Effector memory CD4-positive, alpha-beta T cell (primary cell): ENCODE measurements at places on chromosomes 3 and 15.

- DNase-seq, result no peak
Measured at GRCh38 chr3:157502916-157503595, at the start of gene VEPH1. TSS of gene VEPH1 (minus strand) at chr3:157503416. CDS start at chr3:157495349, 8,067 bp downstream.

DNA sequence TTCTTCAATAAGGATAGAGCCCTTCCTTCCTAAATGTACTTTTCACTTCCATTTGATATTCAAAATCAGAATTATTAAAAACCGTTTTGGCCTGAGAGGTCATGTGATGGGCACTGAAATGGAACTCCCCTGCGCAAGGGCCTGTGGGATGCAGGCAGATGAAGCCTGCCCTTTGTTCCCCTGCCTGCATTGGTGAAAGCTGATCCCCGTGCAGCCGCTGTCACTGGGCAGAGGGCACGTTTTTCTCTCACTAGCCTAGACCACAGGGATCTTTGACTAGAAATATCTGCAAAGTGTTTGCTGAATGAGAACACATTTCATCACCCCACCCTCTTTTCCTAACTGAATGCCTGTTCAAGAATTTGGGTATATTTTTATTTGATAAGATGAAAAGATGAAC lies 74.9 kb downstream of the TIPARP start:
- no peak for DNase-seq

GRCh38 chr3:187987924-187988323 lies 166.0 kb upstream of the LPP start:
- peak; percentile 51 for DNase-seq

DNA sequence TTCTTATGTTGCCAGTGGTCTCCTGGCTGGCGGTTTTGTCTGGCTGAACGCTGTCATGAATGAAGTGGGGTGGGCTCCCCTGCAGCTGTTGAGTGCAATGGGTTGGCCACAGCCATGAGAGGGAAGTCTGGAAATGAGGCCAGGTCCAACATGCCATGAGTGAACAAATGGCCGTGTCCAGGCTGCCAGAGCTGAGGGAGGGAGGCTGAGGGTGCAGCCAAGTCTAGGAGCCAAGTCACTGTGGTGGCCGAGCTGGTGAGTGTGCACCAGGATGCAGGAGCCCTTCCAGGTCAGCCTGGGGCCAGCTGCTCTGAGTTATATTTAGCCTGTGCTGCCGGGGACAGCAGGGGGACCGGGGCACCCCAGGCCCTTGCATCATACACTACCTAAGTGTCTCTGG lies 24.7 kb upstream of the PRR23E start:
- DNase-seq, result no peak

- no peak for DNase-seq
Measured at GRCh38 chr3:170517242-170517945, 68.5 kb downstream of the SLC7A14 start.

DNA sequence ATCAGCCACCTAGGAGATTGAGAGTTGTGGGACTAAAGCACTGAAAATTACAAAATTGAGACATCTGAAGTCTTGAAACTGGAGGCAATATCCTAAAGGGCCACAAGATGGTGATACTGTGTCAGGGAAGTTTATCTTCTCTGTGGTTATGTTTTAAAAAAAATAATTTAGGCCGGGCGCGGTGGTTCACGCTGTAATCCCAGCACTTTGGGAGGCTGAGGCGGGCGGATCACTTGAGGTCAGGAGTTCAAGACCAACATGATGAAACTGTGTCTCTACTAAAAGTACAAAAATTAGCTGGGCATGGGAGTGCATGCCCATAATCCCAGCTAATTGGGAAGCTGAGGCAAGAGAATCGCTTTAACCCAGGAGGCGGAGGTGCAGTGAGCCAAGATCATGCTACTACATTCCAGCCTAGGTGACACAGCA lies 17.9 kb upstream of the NIT2 start:
- peak; percentile 15 for DNase-seq

DNA sequence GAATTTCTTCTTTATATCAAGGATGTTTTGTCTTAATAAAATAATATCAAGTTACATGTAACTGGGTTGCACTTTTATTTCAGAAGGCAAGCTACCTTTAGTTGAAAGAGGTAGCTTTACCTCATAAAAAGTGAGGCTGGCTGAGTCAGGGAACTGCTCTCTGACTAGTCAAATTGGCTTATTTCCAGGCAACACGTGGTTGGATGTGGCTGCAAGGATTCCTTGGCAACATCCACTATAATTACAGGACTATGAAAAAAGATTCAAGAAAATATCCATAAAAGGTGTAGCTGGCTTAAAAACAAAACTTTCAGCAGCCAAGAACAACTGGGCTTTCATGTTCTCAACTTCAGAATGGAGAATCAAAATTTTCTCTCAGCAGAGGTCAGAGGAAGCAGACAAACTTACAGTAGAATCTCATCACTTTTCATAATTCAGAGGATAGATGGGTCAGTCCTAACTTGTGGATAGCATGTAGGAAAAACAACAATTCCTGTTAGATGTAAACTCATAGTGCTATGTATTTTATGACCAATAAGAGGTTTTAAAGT lies 779.1 kb downstream of the MECOM start:
- no peak for DNase-seq

DNA sequence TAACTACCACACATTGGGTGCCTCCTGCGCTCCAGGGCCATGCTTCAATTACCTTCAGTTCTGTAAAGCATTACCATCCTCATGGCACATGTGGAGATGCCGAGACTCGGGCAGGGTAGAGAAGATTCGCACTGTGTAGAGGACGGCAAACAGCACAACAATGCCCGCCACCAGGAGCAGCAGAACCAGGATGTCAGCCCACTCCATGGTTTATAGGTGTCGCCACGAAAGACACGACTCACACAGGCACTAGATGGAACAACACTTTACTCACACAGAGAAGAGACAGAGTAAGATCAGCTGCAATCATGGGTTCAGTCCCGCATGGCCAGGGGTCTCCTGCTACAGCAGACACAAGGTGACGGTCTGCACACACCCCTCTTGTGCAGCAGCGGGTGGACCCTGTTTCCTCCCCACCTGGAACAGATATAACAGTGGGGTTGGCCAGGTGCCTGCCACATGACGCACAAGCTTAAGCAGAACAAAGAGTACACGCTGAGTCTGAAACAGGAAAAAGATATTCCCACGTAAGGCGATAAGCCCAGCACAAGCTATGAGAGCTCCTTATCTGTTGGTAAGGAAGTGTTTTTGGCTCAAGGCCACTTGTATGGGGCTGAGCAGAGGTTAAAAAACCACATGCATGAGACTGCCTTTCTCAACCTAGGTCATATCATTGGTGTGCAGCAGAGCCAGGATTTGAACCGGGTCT lies 2.5 kb upstream of the TBC1D21 start:
- no peak for DNase-seq

DNA sequence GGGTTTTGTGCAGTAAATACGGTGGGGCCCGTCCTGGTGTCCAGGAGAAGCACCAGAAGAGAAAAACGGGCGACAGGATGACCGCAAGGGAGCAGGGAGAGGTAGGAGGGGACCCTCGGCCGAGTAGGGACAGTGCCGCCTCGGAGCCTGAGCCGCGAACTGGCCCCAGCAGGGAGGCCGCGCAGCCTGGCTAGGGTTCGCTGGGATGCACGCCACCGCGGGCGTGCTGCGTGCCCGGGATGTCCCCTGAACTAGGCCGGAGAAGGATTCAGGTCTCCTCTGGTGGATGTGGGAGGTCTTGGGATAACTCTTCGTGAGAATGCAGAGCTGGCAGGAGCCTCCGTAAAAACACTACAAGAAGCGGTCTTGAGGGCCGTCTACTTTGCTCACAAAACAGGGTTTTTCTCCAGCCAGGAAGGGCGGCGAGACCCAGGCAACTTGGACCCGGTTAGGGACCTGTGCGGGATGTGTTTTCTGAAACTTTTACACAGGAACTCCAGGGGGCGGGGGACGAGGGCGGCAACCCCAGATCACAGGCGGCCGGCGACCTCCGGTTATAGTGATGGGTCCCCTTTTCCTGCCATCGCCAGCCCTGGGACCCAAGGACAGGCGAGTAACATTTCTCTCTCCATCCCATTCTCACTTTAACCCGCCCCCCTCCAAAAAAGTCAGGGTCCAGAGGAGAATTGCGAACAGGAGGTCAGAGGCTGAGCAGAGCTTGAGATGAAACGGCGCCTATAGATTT lies 35.5 kb downstream of the NR2F2 start:
- DNase-seq, result no peak

DNA sequence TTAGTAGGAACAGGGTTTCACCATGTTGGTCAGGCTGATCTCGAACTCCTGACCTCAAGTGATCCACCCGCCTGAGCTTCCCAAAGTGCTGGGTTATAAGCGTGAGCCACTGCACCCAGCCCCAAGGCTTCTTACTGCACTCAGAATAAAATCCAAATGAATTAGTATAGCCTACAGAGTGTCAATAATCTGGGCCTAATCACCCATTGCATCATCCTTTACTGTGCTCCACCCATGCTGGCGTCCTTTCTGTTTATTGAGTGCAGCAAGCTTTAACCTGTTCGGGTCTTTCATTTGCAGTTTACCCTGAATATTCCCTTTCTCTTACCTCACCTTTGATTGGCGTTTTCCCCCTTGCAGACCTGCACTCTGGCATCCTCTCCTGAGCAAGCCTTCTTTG lies 77.7 kb downstream of the CEP63 start:
- DNase-seq, result no peak

GRCh38 chr15:63800739-63801138 lies 33.0 kb downstream of the HERC1 start:
- DNase-seq, result no peak

GRCh38 chr3:149273096-149273751 lies 51.6 kb upstream of the CP start:
- no peak for DNase-seq

DNA sequence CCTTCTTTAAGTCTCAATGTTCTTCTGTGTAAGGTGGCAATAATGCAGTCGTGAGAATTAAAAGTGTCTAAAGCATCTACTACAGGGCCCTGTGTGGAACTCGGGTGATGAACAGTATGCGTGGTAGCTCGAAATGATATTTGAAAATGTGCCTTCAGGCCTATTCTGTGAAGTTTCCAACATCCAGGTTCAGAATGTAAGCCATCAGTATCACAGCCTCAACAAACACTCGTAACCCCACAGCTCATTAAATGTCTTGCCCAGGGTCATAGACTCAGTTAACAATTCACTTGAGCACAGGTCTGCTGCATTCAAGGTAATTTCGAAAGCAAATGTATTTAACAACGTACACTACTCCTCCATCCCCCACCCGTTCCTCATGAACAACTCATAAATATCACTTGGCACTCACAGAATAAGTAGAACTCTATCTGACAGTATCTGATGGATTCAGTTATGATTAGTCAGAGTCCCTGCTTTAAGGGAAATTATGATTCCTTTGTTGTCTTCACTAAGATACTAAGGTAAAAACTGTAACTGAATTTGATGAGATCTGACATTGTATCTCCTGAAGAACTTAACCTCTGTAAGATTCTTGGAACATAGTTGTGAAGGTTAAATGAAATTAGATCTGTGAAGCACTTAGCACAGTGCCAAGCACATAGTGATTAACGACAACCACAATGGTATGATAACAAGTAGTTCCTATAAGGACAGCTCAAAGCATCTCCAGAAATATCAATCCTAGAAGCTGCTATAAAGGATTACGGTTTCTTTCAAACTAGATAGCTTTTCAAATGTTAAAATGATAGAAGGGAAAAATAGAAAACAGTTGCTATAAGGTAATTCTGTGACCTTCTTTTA lies 642.3 kb downstream of the TBL1XR1 start:
- no peak for DNase-seq

- no peak for DNase-seq
Measured at GRCh38 chr3:67561667-67562394, 92.6 kb downstream of the SUCLG2 start.

- DNase-seq, result no peak
Measured at GRCh38 chr3:33678073-33678472, 40.0 kb downstream of the CLASP2 start.

GRCh38 chr3:104298662-104299061 lies 1068.0 kb upstream of the ALCAM start:
- no peak for DNase-seq

DNA sequence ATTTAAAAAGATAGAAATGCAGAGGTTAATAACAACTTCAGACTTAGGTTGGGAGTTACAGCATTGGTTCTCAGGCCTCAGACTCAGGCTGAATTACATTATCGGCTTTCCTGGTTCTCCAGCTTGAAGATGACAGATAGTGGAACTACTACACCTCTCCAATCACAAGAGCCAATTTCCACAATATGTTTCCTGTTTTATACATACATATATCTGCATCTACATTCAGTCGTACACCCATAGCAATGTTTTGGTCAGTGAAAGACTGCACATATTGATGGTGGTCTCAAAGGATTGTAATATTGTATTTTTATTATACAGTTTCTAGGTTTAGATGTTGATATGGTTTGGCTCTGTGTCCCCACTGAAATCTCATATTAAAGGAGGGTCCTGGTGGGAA lies 35.4 kb downstream of the AADACL2 start:
- no peak for DNase-seq

- no peak for DNase-seq
Measured at GRCh38 chr15:39921274-39921638, 1.2 kb upstream of the GPR176 start.

DNA sequence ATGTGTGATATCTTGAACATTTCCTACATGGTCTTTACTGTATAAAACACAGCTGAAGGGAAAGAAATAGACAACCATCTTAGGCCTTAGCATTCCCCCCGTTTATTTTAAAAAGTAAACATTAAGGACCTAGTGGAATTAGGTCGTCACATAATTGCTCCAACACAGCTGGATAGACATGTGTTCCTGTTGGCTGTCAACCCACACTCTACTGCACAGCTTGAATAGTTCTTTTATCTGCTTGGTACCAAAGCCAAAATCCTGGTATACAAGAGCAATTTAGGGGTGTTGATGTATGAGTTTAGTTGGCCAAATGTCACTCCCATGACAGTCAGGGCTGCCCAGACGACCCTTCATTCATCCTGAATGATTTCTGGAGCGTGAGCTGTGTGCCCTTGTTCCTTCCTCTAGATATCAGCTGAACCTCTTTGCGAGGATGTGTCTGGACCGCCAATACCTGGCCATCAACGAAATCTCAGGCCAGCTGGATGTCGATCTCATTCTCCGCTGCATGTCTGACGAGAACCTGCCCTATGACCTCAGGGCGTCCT lies 179.7 kb downstream of the ITPR1 start:
- DNase-seq, result no peak

- no peak for DNase-seq
Measured at GRCh38 chr3:116037954-116038911, 407.1 kb downstream of the LSAMP start.

DNA sequence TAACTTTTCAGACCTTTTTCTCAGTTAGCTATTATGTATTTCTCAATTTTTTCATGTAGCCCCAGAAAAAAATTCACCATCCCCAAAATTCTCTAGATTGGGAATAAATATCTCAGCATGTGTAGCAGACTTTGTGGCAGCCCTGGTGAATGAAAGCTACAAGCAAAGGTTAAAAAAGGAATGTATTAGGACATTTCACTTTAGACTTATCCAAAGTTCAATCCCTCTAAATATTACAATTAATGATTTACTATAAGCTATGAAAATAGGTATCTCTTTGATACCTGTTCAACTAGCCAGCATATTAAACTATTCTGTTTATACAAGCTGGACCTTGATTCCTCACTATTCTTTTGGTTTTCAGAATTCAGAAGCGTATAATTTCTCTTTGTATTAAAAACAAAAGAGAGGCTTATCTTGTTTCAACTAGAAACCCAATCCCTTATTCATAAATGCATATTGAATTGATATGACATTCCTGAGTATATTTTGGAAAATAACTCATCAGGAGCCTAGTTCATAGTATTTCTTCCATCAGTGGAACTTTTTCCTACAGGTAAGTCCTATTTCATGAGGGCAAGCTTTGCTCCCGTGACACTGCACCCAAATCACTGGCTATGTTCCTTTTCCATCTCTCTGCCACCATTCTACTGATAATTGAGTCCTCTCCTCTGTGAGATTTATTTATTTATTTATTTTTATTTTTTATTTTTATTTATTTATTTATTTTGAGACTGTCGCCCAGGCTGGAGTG lies 38.0 kb downstream of the WDR72 start:
- DNase-seq, result no peak
